DND-41 (cell line): ENCODE measurements at places on chromosomes 1 and 21.

- DNase-seq: peak; percentile 29
Measured at GRCh38 chr1:95951371-95952102, 717.5 kb downstream of the RWDD3 start.

DNA sequence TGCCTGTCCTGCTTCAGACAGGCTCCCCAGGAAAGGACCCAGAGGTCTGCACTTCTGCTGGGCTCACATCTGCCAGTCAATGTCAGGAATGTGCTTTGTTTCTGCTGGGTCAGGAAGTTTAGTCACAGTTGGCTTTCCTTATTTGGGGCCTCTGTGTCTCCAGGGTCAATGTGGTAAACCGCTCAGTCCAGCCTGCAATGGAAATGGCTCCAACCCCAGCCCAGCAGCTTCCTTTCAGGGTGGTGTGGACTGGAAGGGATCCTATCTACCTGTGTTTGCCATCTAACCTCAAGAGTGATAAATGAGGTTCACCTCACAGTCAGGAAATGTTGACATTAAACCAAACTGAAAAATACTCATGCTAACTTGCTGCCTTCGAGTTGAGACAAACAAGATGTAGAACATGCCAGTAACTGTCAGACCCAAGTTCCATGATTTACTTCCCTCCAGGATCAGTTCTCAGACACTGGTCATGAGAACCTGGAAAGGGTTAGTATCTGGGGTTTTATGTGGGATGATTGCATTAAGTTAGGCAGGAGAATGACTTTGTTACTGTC lies 20.3 kb downstream of the ENO1 start:
- no peak for DNase-seq

DNA sequence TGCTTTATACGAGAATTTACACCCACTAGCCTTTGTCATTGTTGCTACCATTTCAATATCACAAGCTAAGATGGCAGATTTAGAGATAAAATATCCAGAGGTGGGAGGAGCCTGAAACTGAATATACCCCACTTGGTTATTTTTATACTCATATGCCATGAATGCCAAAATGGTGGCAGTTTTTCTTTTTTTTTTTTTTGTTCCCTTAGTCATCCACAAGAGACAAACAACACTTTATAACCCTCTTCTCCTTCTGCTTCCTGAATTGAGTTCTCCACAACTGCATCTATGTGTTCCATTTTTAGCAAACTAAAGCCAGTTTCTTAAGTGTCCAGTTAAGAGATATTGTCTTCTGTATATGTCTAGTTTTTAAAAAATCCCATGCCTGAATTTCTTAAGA lies 558.4 kb downstream of the LMO4 start:
- DNase-seq: no peak

DNA sequence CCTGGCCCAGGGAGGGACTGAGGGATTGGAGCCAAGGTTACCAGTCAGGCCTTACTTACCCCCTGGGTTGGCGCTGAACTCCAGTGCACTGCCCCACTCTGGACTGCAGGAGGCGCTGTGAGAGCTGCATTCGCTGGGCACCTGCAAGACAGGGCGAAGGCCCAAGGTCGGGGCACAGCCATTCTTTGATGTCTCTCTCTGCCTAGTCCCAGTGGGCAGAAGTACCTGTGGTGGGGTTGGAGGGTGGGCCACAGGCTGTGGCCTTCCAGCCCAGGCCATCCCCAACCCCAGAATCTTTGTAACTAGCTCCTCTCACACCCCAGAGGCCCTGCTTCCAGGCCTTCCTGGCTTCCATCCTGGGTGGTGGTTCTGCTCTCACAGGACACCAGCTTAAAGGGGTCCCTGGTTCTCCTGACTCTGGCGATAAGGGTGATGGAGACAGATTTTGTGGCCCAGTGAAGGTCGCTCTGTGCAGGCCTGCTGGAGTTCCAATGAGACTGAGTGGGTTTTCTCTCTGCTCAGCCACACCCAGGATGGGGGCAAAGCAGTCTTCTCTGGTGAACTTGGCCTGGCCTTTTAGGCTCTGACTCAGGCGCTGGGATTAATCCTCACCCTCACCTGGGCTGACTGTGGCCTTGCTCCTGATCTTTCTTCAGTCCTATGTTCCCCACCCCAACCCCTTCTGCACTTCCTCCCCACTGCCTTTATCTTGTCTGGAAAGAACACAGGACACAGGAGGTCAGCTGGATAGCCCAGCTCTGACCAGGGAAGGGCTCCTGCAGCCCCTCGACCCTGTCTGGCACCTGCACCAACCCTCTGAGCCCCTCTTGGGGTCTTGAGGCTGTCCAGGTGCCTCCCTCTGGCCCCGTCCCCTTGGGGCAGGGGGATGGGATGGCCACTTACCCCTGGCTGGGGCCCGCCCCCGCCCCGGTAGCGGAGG lies 954 bp downstream of the MYOG start:
- peak; percentile 22 for DNase-seq

DNA sequence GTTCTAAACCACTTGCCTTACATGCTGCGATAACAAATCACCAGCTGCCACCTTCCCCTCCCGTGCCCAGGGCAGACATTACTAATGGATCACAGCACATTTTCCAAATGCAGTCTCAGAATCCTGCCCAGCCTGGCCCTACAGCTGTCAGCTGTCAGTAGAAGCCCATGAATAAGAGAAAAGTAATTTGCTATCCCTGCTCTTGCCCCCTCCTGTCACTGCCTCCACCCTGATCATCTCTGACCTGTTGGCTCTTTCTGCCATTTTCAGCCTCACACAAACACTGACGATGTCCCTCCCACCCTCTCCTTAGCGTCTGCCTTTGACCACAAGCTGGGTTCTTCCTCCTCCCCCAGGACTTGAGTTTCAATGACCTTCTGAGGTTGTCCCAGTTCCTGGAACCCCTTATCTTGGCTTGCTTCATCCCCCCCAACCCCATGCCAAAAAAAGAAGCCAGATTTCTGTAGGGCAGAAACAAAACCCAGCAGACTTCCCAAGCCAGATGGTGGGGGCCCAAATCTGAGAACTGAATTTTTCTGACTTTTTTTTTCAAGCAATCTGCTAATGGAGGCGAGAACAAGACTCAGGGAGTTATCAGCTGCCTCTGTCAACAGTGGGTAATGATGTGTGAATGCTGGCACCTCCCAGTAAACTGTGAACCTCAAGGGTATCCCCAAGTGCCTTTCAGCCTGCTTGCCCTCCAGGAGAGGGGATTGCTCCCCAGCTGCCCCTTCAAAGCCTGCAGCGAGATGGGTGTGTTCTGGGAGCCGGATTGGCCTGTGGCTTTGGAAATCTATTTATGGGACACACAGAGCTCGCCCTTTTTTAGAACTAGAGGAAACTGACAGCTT lies 216.5 kb upstream of the VAMP3 start:
- no peak for DNase-seq

DNA sequence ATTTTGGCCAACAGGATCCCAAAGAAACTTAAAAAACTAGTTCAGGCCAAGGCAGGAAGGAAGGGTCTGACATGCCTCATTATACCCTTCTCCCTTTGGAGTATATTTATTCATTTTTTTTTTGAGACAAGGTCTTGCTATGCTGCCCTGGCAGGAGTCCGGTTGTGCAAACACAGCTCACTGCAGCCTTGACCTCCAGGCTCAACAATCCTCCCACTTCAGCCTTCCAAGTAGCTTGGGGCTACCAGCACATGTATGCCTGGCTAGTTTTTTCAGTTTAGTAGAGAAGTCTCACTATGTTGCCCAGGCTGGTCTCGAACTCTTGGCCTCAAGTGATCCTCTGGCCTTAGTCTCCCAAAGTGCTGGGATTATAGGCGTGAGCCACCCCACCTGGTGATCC lies 5.2 kb downstream of the YARS1 start:
- no peak for DNase-seq

- no peak for DNase-seq
Measured at GRCh38 chr1:67040405-67040804, 13.5 kb downstream of the SLC35D1 start.

GRCh38 chr1:218986816-218987215 lies 186.9 kb upstream of the LYPLAL1 start:
- no peak for DNase-seq

DNA sequence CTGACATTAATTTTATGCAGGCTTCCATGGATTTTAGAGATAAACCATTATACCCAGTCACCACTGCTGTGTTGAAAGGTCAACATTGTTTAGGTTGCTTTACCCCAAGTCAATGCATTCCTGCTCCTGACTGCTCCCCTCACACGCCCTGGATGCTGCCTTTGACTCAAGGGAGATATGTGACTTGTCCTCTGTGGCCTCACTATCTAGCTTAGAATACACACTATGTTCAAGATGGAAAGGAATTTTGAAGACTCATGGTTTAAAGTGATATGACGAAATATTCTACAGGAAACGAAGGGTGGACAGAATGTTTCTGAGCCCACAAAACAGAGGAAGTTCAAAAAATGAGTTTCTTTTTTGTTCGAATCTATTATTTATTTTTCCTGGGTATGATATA lies 170.4 kb upstream of the NR5A2 start:
- no peak for DNase-seq

- DNase-seq: no peak
Measured at GRCh38 chr1:217105437-217105836, 382.2 kb upstream of the ESRRG start.

DNA sequence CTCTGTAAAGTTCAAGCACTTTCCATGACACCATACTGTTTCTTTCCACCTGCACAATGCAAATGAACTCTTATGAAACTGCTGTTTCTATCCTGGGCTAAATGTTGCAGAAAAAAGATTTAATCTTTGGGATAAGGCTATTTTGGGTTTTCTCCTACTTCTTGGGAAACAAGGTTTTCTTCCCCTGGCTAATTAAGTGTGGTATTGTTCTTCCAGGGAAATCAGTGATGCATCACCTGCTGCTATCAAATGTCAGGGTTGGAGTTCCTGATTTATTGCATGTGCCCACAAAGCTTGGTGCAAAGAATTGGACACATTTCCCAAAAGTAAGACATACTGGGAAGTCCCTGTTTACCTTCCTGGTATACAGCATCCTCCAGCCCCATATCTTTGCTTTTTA lies 6.0 kb upstream of the RGS4 start:
- DNase-seq: no peak

- no peak for DNase-seq
Measured at GRCh38 chr1:186502087-186502486, 41.2 kb upstream of the PDC start.

DNA sequence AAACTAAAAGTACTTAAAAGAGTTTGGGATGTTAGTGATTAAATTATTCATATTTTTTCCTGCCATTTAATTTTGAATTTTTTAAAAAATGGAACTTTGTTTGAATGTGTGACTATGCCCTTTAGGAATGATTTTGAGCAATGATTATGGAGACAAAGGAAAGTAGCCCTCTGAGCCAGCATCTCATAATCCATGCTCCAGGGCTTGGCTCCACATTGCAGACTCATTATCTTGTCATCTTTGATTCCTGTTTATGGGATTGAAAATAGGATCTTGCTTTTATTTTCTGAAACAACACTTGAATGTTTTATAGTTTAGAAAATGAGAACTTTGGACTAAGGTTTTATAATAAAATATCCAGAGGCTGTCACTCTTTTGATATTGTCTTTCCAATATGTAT lies 14.5 kb downstream of the AXDND1 start:
- DNase-seq: no peak

DNA sequence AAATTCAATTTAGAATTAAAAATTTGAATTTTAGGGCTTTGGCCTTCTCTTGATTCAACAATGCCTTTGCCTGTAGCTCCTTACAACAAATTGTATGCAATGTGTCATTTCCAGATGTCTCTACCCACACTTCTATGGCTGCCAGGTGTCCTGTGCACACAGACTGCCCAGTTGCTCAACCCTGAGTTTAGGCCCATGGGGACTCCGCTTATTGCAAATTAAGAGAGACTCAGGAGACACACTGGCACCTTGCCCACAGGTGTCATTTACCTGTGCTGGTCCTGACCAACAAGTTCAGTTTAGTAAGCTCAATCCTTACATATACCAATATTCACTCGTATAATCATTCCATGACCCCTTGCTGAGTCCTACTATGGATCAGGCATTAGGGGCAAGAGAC lies 236.1 kb downstream of the OMA1 start:
- DNase-seq: no peak

- no peak for DNase-seq
Measured at GRCh38 chr1:64135462-64136223, 67.8 kb upstream of the UBE2U start.

GRCh38 chr1:210910020-210910575 lies 223.8 kb downstream of the KCNH1 start:
- no peak for DNase-seq

- DNase-seq: no peak
Measured at GRCh38 chr1:155186794-155187455, 13.3 kb downstream of the TRIM46 start.

- DNase-seq: no peak
Measured at GRCh38 chr21:23160914-23161313, 2162.7 kb downstream of the NCAM2 start.

- DNase-seq: no peak
Measured at GRCh38 chr1:198848649-198849048, 209.8 kb downstream of the PTPRC start.

DNA sequence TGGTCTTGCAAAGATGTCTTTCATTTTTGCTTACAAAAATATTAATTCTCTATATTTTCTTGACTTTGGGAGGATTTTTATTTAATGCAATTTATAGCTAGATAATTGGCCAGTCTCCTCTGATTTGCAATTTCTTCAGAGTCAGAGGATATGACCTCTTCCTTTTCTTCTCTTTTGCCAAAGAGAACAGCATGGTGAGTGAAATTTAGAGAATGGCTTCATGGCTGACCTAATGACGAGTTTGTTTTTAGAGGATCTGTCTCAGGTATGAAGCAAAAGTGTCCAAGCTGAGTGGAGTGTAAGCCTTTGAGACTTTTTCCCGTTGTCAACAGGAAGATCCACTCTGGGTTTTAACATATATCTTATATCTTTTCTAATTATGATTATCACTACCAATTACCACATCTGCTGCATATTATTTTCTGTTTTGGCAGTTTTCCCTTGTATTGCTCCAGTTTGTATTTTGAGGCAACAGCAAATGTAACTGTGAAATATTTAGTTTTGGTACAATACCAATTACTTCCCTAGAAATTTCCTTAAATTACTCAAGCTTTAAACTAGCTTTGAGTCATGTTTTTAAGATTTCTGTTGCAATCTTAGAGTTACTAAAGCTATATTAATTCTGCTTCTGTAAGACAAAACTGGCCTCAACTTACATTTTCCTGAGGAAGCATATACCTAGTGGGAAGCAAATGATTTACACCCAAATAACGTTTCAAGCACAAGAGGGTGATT lies 332.8 kb upstream of the ZRANB2 start:
- no peak for DNase-seq

DNA sequence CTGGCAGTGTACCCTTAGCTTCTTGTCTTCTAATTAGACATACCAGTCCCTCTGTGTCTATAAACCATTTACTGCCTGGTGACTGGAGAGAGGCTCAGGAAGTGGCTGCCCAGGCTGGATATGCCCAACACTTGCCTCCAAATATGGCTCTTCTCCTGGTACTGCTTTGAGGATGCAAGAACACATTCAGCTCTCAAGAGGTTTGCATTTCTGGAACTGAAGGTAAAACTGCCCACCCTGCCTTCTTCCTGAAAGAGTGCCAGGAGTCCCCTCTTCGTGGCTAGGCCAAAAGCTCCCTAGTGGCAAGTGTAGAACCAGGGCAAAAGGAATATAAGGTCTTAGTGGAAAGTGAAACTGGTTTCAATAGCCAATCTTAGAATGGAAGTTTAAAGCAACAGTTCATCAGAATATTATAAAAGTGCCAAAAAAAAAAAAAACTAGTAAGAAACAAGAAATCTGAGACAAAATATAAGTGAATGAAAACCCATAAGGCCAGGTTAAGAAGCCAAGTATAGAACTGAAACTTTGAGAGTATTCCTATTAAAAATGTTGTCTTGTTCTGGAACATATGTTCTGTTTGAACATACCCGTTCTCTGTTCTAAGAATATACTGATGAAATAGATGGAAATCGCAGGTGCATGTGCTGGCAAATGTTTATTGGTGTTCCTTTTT lies 77.2 kb upstream of the CTTNBP2NL start:
- DNase-seq: no peak

- no peak for DNase-seq
Measured at GRCh38 chr1:54328066-54328636, 78.0 kb downstream of the SSBP3 start.
